ENCODE measurements at places on chromosomes 1 and 21.

DNA sequence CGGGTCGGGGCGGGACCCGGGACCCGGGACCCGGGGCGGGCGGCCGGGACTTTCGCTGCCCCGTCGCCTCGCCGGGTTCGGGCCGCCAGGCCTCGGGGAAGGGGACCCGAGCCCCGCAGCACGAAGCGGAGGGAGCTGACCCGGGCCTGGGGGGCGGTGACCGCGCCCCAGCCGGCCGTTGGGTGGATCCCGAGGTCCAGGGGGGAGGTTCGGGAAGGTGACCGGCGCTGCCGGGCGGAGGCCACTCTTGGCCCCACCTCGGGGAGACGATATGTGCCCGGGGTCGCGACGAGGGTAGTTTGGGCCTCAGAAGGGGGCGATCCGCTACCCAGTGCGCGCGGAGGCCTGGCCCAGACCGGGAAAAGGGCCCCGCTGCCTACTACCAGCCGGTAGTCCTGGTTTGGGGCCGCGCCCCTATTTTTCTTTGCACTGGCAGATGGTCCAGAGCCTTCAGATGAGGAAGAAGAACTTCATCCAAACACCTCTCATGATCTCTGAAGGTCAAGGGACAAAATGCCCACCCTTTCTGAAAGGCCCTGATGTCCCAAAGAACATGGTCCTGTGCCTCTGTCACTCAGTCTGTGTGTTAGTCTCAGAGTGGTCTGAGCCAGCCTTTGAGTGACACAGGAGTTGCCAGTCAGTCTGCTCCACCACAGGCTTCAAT lies 766 bp downstream of the AGO4 start:
- peak; percentile 58 for DNase-seq

- DNase-seq = no peak
These were observed 21.4 kb upstream of the FASLG start for GRCh38 chr1:172637522-172637921.

DNA sequence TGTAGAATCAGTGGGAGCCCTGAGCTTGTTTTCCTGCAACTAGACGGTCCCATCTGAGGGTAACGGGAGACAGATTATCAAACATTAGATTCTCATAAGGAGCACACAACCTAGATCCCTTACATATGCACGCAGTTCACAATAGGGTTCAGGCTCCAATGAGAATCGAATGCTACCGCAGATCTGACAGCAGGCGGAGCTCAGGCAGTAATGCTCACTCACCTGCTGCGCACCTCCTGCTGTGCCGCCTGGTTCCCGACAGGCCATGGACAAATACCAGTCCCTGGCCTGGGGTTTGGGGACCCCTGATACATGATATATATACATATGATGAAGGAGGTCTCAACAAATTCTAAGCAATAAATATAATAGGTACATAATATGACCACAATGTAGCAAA lies 19.7 kb upstream of the SMIM12 start:
- DNase-seq = no peak

DNA sequence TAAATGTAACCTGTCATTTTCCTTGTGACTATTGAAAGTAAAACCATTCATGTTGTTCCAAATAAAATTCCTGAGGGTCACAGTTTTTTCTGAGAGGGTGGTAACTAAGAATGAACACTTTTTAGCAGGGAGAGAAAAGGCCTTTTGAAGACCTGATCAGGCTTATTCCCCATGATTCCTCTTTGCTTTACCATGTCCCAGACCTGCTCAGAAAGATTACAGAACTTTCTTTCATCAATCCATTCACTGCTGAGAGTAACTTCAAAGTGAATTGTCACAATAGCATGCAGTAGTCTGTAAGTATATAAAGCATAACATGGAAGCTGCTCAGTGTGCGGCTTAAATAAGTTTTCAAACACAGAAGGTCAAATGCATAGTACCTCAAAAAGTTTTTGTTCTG lies 201.5 kb upstream of the COL11A1 start:
- no peak for DNase-seq

DNA sequence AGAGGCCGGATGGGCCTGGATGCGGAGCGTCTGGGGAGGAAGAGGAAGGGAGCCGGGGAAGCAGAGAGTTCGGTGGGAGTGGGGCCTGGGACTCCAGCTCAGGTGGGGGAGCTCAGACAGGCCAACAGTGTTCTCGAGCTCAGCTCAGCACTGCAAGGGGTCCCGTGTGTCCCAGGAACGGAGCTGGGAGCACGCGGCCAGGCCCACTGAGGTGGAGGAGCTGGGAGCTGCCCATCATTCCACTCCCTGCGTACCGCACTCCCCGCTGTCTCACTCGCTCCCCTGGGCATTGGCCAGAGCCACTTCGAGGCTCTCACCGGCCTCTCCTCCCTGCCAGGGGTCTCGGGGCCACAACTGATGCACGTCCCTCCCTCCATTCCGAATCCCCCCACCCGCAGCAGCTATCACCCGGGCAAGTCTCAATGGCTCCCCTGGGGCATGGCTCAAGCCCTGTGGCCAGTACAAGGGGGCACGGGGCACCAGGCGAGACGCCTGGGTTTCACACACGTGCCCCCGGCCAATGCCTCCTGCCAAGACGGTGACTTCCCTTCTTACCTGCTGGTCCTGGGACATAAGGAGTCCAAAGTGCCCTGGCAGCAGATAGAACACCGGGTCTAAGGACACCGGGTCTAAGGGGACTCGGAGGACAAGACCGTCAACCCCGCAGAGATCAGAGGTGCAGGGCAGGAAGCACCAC lies 30.3 kb upstream of the COL6A2 start:
- no peak for DNase-seq

DNA sequence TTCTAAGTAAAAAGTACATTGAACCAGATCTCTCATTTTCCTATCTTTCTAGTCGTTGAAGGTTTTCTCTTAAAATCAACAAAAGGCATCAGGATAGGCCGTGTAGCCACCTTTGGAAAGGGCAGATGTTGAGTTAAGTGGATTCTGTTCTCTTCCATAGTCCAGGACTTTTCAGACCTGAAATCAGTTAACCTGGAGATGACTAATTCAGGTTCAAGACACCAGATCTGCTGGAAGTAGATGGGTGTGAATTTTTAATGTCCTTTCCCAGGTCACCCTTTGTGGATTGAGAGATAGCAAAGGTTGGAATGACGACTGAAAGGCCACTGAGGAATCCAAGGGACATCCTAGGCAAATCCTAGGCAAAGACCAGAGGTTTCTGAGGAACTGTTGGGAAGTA lies 172.8 kb downstream of the DHRS3 start:
- no peak for DNase-seq

- DNase-seq = no peak
These were observed 57.3 kb upstream of the HIVEP3 start for GRCh38 chr1:41975850-41976569.

- DNase-seq = peak; percentile 84
These were observed 78.4 kb upstream of the GPR88 start for GRCh38 chr1:100459358-100460114.

- DNase-seq = no peak
These were observed 1575.6 kb downstream of the NCAM2 start for GRCh38 chr21:22573834-22574233.

- no peak for DNase-seq
These were observed 130.4 kb downstream of the KCNN3 start for GRCh38 chr1:154739654-154740053.

DNA sequence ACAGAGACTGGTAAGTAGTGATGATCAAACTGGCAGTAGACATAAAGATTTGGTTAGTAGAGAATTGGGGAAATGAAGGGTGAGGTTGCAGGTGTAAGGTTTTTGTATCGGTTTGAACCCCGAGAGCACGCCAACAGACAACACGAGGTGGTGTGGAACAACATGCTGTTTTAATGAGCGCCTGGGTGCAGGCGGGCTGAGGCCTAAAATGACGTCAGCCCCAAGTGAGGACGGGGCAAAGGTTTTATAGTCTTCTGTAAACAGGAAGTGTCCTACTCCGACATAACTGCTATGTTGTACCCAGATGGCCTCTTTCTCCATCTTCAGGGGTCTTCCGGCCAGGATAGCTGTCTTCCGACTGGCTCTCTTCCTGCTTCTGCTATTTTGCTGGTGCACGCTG lies 178.8 kb downstream of the HHIPL2 start:
- DNase-seq = no peak

DNA sequence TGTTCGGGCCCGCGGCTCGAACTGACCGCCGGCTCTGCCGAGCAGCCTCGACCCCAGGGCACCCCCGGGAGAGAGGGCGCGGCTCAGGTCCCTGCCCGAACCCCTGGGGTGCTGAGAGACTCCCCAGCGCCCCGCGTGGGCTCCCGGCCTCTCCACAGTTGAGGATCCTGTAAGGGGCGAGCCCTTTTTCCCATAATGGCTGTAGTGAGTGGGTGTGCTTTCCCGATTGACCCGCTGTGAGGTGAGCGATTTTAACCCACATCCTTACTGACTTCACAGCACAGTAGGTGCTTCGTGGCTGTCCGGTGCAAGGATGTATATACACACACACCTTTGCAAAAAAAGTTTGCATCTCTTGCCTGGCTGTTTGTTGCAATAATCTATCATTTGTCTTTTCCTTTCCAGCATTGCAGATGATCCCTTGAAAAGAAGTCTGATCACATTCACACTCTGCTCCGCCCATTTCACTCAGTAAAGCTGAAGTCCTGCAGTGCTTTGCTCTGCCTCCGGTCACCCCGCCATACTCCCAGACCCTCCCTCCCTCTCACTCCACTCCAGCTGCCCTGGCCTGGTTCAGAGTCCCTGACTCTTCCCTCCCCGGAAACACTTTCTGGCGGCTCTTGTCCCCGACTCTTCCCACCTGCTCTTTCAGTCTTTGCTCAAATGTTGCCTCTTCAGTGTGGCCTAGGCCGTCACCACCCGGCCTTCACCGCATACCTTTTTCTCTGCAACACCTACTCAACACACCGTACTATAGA lies 955 bp upstream of the UBE2G2 start:
- peak; percentile 59 for DNase-seq

GRCh38 chr1:201988601-201989000 lies 6.2 kb downstream of the RNPEP start:
- DNase-seq = no peak

GRCh38 chr1:172907834-172908326 lies 142.9 kb downstream of the TNFSF18 start:
- DNase-seq = no peak

- DNase-seq = peak; percentile 72
These were observed 243.0 kb downstream of the SLC45A1 start for GRCh38 chr1:8560611-8561544.

- peak; percentile 68 for DNase-seq
These were observed 46.6 kb downstream of the FCRL5 start for GRCh38 chr1:157505481-157506272.

- DNase-seq = no peak
These were observed 26.4 kb upstream of the CLIC6 start for GRCh38 chr21:34642211-34643075.

GRCh38 chr1:216823731-216824130 lies 100.5 kb upstream of the ESRRG start:
- no peak for DNase-seq

- no peak for DNase-seq
These were observed 81.7 kb upstream of the PGBD5 start for GRCh38 chr1:230507666-230508402.

DNA sequence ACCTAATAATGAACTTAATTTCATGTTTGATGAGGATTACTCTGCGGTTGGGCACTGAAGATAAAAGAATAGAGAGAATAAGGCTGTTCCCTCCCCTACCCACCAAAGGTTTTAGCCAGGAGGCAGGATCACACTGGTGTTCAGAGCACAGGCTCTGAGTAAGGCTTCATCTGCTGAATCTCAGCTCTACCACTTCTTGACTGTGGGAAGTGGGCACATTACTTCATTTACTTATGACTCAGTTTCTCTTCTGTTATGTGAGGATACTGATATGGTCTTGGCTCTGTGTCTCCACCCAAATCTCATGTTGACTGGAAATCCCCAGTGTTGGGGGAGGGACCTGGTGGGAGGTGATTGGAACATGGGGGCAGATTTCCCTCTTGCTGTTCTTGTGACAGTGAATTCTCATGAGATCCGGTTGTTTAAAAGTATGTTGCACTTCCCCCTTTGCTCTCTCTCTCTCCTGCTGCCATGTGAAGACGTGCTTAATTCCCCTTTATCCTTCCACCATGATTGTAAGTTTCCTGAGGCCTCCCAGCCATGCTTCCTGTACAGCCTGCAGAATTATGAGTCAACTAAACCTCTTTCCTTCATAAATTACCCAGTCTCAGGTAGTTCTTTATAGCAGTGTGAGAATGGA lies 79.7 kb downstream of the SMYD2 start:
- DNase-seq = no peak

DNA sequence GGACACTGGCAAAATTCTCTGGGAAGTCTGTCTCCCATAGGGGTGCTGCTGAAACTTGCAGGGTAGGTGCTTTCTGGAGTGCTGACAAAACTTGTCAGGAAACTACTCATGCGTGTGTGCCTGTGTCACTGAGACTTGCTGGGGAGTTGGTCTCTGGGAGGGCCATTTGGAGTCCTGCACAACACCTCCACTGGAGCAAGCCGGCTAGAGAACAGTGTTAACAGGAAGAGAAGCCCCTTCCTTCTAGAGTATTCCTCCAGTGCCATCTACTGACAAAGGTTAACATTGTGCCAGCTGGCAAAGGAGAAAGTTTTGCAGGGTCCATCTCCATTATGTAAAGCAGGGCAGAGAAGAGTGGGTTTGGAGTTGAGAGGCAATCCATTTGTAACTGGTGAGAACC lies 30.0 kb downstream of the ZMYM4 start:
- peak; percentile 27 for DNase-seq

DNA sequence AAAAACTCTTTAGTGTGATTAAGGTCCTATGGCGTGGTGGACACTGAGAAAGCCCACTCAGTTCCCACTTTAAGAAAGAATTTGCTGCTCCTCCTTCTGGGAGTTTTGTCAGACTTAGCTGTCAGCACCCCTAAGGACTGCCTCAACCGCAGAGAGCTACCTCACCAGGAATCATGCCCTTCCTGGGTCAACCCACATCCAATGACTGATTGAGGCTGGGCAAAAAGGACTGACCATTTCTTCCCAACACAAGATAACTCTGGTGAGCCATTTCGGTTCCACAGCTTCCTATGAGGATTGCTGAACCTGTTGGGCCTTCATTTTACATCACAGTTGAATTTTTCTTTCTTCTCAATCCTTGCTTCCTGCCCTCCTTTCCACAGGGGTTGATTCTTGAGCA lies 197.9 kb downstream of the NCAM2 start:
- no peak for DNase-seq

DNA sequence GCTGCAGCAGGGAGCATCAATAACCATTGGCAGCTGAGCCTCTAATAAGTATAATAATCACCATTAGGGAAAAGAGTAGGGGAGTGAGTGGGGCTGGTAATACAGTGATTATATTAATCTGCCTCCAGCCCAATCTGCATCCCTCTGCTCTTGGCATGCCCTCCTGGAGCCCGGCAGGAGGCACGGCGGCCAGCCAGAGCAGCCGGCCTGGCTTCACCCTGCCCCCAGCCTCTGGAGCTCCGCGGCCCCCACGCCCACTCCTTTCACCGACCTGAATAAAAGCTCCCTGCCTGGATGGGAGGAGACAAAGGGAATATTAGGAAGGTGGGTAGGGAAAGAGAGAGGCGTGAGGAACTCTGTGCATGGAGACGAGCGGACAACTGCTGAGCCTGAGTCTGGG lies 28.3 kb downstream of the OPTC start:
- DNase-seq = no peak

GRCh38 chr1:9235096-9235459 lies 504 bp downstream of the H6PD start:
- no peak for DNase-seq

GRCh38 chr21:42581993-42582786 lies 68.5 kb downstream of the SLC37A1 start:
- DNase-seq = no peak
